ENCODE measurements at places on chromosomes 4 and X.
A peak's percentile ranks its signal among the peaks of the same experiment; 100 is the strongest.

- no peak for DNase-seq
These were observed 72.1 kb downstream of the CLNK start for GRCh38 chr4:10612476-10612875.

DNA sequence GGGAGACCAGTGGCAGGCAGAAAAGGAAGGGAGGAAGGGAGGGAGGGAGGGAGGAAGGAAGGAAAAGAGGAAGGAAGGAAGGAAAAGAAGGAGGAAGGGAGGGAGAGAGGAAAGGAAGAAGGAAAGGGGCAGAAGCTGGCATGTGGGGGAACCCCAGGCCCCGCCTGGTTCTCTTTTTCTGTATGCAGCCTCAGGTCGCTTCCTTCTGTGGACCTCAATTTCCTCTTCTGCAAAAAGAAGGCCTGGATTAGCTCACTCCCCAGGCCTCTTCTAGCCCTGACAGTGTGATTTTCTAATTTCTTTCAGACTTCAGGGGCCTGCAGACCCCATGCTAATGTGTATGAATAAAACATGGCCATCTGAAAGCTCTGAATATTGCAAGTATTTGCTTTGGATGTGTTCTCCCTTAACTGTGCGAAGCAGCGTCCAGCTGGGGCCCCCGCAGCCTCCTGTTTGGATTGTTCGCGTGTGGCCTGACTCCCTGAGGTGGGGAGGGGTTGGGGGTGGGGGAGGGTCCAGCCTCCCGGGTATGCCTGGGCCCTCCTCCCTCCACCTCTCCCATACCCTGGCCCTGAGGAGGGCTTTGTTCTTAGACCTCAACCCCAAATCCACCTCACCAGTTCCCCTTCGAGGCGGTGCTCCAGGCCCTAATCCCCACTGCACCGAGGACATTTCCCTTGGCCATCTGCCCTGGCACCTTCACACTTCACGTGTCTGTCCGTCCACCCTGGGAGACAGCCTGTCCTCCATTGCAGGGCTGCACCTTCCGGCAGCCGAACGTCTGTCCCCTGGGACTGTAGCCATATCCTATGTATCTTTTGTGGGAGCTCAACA is 199.9 kb upstream of the ATP6AP2 start:
- DNase-seq, result no peak

DNA sequence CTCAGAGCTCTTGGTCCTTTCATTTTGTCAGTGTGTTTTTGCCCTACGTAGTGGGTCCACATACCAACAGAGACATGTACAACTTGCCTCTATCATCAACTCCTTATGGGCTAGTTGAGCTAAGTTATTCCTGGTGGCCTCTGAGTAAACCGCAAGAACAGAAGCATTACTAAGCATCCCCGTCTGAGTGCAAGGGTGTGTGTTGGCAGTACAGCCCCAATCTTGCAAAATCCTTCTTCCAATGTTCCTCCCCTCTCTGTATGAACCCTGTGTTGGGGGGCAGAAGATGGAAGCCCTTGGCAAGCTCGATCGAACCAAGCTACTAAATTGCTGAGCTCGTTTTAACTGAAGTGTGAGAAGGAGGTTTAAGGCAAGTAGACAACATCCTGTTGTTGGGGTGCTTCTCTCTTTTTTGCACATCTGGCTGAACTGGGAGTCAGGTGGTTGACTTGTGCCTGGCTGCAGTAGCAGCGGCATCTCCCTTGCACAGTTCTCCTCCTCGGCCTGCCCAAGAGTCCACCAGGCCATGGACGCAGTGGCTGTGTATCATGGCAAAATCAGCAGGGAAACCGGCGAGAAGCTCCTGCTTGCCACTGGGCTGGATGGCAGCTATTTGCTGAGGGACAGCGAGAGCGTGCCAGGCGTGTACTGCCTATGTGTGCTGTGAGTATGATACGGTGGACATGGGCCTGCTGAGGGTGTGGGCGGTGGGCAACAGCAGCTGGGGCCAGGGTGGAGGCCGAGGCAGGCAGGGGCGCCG is at the start of gene SH2D1A:
Gene SH2D1A, plus strand, starts transcription at position 447 of the 760 bp plus-strand sequence. Its CDS starts 80 bp downstream, at position 527.
- DNase-seq, result peak; percentile 22

DNA sequence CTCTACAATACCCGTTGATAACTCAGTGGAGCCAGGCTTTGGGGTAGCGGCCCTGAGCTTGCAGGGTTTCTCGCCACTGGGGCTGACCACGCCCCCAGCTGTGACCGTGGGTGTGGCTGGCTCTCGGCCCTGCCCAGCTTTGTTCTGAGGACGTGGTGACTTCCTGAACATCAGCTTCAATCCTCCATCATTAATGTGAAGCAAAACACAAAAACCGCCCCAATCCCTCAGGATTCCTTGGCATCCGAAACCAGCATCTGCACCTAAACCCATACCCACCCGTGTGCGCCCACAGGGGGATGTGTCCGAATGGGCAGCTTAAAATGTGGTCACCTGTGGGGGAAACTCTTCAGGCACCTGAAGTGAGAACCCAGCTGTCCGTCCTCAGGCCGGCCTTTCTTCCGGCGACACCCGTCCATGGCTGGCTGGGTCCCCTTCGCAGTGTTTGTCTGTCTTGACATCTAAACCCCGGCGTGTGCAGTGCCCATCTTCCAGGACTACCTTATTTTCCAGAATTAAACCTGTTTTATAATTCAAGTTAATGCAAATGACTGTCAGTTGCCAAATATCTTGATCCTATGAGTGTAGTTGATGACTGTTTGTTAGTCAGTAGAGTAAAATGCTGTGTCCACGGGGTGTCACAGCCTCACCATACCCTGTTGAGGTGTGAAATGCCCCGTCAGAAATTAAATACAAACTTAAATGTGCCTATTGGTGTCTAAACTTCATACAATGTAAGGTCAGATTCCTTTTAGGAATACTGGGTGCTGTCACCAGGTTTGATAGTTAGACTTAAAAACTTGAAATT is 27.3 kb downstream of the NELFA start:
- DNase-seq, result no peak

GRCh38 chrX:26050099-26050498 is 88.0 kb upstream of the MAGEB18 start:
- DNase-seq, result no peak

DNA sequence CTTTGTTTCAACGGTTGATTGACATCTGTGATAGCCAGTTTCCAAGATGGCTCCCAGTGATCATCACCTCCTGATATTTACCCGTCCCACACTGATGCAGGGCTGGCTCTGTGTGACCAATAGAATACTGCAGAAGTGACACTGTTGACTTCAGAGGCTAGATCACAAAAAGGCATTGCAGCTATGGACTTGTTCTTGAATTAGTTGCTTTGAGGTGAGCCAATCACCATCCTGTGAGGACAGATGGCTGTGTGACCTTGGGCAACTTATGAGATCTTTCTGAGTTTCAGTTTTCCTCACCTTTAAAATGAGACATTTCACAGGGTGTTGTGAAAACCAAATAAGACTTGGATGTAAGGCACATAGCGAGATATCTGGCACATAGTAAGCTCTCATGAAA is 1.8 kb upstream of the GPR82 start:
- no peak for DNase-seq

DNA sequence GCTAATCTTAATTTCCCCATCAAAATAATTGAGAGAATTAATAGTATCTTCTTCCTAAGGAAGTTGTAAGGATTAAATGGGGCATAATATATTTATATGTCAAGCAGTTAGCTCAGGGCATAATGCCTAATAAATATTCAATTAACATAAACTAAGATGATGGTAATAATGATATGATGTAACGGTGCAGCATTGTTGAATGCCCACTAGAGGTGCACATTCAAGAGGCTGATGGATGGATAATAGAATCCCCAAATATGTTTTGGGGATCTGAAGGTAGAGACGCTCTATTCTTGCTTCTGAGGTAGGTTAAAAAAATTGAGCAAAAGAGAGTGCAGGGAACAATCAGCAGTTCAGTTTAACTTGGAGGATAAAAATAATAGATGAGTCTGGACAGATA is 37.1 kb downstream of the ATOH1 start:
- DNase-seq, result no peak

Data from activated naive CD8-positive, alpha-beta T cell treated with anti-CD3 and anti-CD28 coated beads for 36 hours (primary cell).